ENCODE measurements at places on chromosomes 11 and 22.
A peak's percentile ranks its signal among the peaks of the same experiment; 100 is the strongest.

DNA sequence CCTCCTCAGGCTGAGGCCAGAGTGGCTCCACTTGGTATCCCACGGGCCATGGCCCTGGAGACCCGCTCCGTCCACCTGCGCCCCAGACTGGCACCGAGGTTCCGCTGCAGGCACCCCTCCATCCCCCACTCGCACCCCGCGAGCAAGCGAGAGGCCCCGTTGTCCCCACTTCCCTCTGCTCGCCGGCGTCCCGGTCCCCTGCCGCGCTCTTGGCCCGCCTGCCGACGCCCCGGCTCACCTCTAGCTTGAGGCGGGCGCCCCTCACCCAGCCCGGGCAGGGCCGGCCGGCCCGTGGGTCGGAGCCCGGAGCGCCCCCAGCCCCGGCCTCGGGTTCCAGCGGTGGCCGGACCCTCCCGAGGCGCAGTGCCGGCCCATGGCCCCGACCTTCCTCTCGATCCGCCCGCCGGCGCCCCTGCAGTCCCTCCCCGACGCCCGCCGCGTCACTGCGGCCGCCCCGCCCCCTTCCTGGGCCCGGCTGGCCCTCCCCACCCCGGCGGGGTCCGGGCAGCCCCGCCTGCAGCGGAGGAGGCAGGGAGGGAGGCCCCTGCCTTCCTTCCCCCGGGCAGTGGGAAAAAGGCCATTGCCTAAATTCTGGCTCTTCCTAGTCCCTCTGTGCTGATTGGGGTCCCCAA lies at the start of gene PITPNM1:
TSS of gene PITPNM1 (minus strand) at position 414 of the 632 bp plus-strand sequence. CDS start 1,183 bp downstream, outside the sequence.
- DNase-seq = peak; percentile 75

GRCh38 chr11:19677381-19678080 lies 35.1 kb upstream of the NAV2 start:
- DNase-seq = no peak

DNA sequence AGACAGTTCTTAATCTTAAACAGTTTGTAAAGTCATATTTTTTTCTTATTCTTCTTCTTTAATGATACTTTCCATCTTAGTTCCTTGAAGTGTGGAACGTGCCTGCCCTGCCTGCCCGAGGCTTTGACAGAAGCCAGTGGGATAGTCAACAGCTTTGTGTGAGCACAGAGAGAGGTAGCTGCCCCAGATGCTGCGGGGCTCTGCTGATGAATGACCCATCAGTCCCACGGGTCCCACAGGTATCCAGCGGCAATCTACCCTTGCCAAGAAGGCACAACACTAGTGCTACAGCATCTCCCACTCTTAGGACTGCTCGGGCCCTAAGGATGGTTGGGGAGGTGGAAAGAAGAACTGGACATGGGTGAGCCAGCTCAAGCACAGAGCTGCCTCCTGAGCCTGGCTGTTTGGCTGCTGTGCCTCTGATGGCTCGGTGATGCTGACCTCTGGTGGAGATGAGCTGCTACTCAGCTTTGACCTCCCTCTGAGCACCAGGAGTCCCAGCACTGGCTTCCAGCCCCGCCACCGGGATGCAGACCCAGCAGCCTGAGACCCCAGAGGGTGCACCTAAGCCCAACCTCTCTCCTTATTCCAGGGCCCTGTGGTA lies 11.8 kb upstream of the APLNR start:
- DNase-seq = peak; percentile 83

DNA sequence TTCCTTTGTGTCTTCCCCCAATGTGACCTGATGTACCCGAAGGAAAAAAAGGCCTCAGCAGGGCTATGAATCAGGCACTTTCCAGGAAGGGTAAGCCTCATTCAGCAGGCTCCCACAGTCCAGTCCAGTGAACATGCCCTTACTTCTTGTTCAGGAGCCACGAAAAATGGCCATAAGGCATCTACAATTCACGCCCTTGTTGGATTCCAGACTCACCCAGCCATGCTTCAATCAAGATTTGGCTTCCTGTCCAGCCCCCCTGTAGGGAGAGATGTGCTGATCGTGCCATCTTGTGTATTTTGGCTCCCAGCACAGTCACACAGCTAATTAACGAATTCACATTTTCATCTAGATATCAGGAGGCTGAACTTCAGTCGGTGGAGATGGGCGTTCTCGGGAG lies 9.9 kb upstream of the KCNJ5 start:
- no peak for DNase-seq

GRCh38 chr11:77318600-77318999 lies 17.1 kb upstream of the GDPD4 start:
- no peak for DNase-seq

- DNase-seq = peak; percentile 77
Measured at GRCh38 chr11:75445315-75445953, 12.4 kb upstream of the KLHL35 start.

GRCh38 chr11:58640386-58641023 lies 18.0 kb downstream of the CNTF start:
- DNase-seq = no peak

DNA sequence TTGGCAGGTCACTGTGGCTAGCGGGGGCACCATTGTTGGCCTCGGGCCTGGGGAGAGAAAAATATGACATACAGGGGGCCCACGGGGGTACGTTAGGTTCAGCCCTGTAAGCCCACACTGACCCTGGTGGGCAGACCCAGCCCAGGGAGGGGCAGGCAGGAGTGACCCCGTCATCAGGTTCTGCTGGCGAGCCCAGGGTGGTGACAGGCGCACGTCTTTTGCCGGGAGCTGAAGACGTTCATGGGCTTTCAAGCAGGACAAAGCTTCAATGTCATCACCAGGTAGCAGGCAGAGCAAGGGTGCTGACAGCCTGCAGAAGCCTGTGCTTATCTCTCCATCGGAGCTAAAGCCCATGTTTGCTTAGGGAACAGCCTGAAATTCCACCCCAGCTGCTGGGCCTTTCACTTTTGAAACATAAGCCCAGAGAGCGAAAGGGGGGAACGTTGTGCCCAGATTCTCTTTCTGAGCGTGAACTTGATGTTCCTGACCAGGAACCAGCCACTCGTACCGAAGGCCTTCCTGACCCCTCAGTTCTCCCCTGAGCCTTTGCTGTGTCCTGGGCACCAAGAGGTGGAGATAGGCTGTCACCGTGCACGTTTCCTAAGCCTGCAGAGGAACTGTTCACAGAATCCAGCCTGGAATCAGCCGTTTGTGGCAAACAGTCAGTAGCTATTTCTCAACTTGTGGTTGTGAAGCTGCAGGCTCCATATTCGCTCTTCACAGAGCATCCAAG lies 74.0 kb upstream of the ATXN10 start:
- no peak for DNase-seq

DNA sequence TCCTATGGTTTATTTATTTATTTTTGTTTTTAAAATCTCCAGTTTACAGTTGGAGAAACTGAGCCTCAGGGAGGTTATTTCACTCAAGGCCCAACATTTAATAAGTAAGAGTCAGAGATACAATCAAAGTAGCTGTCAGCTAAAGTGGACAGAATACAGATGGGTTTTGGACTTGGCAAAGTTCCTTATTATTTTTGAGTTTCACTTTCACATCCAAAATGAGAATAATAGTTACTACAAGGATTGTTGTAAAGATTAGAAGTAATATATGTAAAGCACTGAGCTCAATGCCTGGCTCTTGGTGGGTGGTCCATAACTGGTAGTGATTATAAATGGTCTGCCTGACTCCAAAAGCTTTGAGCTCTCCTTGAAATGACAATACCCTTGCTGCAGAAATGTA lies 87.5 kb upstream of the SESN3 start:
- DNase-seq = no peak

DNA sequence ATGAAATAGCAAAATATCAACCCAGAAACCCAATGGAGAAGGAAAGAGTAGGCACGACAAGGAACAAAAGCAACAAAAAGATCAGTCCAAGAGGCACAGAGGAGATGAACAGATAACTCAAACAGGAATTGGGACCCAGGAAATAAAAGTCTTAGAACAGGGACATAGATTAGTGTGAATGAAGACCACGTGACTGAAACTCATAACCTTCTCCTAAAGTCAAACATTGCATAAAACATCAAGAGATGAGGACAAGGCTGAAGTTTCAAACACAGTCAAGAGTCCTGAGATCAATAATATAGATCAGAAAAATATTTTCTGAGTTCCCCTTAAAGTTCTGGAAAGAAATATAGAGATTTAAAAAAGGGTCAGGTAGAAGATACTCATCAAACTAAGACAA lies 24.4 kb upstream of the OR56B4 start:
- DNase-seq = no peak

DNA sequence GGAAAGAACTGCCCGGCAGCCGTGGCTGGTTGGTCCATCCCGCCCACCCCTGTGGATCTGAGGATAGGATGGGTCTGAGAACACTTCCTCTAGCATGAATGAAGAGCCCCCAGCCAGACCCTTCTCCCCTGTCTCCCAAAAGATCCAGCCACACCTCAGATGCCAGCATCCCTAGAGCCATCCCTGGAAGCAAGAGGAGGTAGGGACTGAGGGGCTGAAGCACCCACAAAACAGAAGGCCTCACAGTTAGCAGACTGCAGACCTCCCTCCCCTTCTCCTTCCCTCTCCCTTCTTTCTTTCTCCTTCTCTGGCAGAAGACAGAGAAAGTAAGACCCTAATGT lies 1.7 kb downstream of the NRXN2 start:
- no peak for DNase-seq

- DNase-seq = no peak
Measured at GRCh38 chr11:1782831-1783724, 19.4 kb upstream of the CTSD start.

DNA sequence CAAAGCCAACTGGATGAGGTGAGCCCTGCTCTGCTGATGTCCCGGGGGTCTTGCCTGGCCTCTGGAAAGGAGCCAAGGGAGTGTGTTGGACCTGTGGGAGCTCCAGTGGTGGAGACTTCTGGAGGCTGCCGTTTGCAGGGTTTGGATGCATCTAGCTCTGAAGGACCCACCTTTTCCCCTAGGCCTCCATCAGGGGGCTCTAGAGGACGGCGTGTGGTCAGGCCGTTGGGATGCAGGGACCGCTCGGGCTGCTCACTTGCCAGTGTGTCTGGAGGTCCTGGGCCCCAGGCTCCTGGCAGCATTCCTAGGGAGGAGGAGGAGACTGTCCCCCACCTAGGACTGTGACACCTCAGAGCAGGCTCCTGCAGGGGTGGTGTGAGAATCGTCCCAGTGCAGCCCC lies 58.3 kb downstream of the PRDM11 start:
- no peak for DNase-seq

DNA sequence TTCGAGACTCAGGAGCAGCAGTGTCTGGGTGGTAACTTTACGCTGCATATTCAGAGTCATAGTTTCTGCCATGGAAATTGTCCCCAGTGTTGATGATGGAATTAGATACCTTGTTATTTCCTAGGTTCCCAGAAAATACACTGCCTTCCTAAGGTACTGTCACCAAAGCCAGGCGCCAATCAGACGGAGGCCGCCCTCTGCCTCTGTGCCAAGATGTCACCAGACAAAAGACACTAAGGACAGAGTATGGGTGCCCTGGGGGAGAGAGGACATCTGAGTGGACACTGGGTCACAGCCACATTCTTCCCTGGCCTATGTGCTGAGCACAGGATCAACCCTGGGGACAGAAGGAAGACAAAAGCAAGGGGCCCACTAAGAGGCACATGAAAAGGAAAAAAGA lies 11.2 kb downstream of the PLA2G6 start:
- no peak for DNase-seq

GRCh38 chr11:129917231-129917630 lies 21.9 kb upstream of the NFRKB start:
- DNase-seq = no peak

- no peak for DNase-seq
Measured at GRCh38 chr11:96254087-96254486, 88.9 kb downstream of the MAML2 start.
